Right kidney (tissue), 9 donors: ENCODE measurements at places on chromosomes 1 and 21.

- DNase-seq = no peak
Measured at GRCh38 chr1:37410815-37411214, 63.6 kb upstream of the ZC3H12A start.

DNA sequence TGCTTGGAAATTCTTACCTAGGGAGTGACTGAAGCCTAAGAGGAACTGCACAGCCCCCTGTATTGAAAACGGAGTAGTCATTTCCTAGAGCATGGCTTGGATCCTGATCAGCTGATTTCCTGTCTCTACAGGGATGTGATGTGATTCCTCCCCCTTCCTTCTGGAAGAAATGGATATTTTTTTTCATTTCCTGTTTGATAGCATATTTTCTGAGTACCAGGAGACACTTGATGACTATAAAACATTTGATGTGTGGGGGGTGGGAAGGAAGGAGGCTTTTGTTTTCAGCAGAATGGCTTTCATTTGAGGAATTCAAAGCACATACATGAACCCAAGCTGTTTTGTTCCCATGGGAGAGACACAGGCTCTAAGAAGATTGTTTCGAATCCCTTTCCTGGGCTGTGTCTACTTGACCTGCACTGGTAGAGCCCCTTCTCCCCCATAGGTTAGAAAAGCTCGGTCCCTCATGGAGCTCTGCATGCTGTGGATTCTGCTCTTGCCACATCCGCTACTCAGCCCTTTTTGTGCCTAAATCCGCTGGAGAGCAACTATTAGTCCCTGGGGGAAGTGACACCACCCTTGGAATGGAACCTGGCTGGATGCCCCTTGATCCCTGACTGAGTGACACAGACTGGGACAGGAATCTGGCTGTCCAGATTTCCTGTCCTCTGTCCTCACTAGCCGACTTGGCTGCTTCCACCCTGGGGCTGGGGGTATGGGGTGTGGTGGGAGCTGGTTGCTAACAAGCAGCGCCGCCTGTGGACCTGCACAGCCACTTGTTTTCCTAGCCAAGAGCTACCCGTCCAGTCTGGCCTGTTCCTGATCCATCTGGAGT is 71.8 kb upstream of the MACF1 start:
- DNase-seq = peak; percentile 41

DNA sequence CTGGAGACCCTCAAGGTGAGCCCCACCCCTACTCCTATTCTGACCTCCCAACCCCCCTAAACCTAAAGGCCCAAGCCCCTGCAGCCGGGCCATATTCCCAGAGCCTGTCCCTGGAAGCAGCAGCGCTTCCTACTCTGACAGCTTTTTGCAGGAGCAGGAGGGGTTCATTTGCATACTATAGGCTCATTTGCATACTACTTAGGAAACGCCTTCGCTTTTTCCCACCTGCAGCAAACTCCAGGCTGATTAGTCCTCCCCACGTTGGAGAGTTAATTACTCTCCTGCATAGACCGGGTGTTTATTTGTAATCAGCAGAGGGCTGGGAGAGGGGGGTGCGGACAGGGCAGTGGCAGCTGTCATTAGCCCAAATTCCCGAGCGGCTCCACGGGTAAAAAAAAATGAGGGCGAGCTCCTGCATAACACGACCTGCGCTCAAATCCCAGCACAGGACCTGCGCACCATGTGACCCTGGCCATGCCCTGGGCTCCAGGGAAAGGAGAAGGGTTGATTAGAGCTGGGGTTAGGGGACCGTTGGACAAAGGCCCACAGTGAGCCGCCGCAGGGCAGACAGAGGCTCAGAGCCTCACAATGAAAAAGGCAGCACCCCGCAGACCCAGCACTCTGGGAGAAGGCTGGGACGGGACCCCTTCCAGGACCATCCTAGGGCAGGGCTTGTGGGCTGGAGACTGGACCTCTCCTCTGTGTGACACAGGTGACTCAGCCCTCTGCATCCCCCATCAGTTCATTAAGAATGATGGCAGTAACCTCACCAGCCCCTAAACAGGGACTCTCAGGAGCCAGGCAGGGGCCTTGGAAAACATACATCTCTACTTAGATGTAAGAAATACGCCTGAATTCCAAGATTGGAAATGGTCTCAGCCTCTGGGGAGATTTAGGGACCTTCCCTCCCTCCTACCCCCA is 9.9 kb upstream of the C1QA start:
- no peak for DNase-seq

DNA sequence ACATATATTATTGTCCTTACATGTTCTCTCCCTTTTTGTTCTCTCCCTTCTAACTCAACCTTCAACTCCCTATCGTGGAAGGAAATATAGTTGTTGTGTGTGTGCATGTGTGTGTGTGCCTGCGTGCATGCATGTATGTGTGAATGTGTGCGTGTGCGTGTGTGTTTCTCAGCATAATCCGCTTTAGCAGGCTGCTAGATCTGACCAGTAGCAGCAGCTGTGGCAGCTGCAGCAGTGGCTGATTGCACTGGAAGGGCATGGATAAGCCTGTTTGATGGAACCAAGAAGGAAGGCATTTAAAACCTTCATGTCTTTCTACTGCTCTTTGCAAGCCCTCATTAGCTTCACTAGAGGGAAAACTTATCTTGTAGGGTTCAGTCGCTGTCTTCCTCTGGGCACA is 65.6 kb upstream of the IRF2BP2 start:
- DNase-seq = no peak

DNA sequence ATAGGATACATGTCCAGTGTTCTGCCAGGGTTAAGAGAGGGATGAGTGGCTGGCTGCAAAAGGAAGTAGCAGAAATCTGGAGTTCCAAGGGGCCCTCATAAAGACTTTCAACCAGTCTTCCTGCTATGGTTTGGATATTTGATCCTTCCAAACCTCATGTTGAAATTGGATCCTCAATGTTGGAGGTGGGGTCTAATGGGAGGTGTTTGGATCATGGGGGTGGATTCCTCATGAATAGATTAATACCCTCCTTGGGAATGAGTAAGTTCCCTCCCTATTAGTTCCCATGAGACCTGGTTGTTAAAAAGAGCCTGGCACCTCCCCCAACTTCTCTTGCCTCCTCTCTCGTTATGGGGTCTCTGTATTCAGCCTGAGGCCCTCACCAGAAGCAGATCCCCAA is 10.1 kb upstream of the GNG12 start:
- no peak for DNase-seq

- no peak for DNase-seq
Measured at GRCh38 chr1:2098839-2099785, 48.9 kb downstream of the PRKCZ start.

DNA sequence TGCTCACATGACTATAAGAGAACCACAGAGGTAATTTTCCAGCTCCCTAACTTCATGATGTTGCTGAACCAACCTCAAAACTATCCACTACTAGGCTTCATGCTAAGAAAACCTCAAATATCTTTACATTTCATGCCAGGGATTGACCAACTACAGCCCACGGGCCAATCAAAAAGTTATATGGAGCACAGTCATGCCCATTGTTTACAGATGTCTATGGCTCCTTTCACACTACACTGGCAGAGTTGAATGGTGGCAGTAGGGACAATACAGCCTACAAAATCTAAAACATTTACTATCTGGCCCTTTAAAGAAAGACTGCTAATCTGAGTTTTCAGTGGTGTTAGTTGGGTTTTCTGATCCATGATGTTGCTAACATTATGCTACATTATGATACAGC is 154.8 kb downstream of the TM2D1 start:
- no peak for DNase-seq

GRCh38 chr1:40371707-40372258 is 1.7 kb upstream of the SMAP2 start:
- no peak for DNase-seq

DNA sequence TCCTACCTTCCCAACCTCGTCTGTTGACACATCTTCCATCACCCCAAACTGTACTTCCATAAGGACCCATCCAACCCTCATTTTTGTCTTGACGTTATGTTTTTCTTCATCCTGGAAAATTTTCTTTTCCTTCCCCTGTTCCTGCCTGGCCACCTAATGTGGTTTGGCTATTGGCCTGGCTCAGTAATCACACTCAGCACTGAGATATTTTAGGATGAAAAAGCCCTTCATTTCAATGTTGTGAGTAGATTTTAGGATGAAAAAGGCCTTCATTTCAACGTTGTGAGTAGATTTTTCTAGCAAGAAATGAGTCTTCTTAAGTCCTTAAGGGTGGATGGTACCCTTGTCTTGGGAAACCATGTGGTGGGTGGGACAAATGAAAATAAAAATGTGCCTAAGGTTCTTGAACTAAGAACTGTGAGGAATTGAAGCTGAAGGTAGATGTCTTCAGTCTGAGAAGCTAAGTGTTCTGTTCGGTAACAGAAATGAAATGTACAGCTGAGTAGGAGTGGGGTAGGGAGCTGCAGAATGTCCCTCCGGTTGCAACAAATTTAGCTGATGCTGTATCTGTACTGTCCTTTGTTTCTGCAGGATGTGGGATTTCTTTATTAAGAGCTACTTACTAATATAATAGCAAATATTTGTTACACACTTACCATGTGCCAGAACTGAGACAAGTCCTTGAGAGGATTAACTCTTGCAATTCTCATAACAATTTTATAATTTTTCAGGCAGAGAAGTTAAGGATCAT is 36.1 kb downstream of the DNTTIP2 start:
- DNase-seq = no peak

GRCh38 chr1:213163278-213163711 is 112.3 kb downstream of the RPS6KC1 start:
- no peak for DNase-seq

- no peak for DNase-seq
Measured at GRCh38 chr1:183069562-183070216, 46.5 kb downstream of the LAMC1 start.

- no peak for DNase-seq
Measured at GRCh38 chr1:234208791-234209190, 164.5 kb upstream of the COA6 start.

DNA sequence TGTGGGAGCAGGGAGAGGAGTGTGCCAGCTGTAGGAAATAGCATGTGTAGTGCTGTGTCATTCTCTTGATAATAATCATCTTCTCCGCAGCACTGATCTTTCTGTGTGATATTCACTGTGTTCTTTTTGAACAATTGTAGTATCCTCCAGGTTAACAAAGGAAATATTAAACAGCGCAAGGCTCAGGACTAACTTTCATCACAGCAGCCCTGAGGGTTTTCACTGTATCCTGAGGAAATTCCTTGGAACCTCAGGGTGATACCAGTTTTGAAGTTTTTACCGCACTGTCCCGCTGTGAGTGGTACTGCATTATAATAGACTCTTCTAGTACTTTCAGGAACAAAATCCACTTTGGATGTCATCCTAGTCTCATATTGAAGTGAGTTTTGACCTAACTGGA is 228.4 kb upstream of the COA6 start:
- no peak for DNase-seq

- DNase-seq = no peak
Measured at GRCh38 chr1:234246638-234247116, 126.6 kb upstream of the COA6 start.

DNA sequence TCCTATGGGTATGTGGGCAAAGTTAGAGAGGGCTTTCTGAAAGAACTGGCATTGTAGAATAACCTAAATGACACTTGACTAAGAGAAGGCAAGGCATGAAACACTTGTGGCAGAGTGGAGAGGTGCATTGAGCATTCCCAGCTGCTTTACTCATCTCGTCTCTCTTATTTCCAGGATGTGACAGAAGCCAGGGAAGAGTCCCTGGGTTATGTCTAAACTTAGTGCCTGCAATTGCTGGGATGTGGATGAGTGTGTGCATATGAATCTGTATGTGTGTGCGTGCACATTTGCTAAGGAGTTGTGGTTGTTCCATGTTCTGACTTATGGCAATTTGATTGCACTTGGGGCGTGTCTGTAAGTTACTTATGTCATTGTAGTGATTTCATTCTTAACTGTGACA is 1326.5 kb upstream of the B3GALT2 start:
- DNase-seq = no peak

GRCh38 chr1:95384567-95384966 is 150.6 kb downstream of the RWDD3 start:
- DNase-seq = no peak

GRCh38 chr1:180586671-180587155 is 27.9 kb downstream of the OVAAL start:
- peak; percentile 26 for DNase-seq

- DNase-seq = no peak
Measured at GRCh38 chr1:247013391-247013790, 5.5 kb upstream of the ZNF695 start.

GRCh38 chr1:100506217-100506616 is 31.7 kb upstream of the GPR88 start:
- DNase-seq = no peak

- no peak for DNase-seq
Measured at GRCh38 chr1:53089478-53090226, 27.6 kb downstream of the PODN start.

DNA sequence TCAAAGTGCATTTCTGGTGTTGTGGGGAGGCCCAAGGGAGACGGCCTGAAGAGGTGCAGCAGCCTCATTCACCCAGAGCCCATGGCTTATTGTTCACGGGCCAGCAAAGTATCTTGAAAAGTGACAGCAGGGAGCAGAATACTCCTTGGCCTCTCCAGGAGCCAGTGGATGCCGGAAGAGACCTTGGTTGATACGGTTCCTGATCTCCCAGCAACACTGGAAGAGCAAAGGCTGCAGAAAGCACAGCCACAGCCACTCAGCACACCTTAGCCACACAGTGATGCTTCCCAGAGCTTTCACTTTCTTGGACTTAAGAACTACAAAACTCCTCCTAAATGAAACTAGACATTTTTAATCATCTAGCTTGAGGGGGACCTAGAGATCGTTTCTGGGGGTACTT is 64.3 kb upstream of the TENT5C start:
- DNase-seq = no peak

GRCh38 chr1:9340172-9340854 is 47.6 kb downstream of the SPSB1 start:
- peak; percentile 41 for DNase-seq

DNA sequence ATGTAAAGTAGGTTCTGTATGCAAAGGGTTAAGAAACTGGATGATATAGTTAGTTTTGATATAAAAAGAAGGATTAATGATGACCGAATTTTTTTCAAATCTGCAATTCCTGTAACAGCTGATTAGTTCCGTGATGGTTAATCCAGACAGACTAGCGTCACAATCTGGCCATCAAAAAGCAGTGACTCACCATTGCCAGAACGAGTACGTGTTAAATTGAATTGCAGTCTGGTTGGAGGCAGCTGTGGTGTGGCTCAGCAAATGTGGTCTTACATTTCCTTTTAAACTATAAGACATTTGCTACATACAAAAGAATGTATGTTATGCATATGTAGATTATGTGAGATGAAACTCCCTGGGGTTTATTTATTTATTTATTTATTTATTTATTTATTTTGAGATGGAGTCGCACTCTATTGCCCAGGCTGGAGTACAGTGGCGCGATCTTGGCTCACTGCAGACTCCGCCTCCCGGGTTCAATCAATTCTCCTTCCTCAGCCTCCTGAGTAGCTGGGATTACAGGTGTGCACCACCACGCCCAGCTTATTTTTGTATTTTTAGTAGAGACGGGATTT is 139.8 kb downstream of the RYR2 start:
- no peak for DNase-seq

- DNase-seq = no peak
Measured at GRCh38 chr21:40923407-40923806, 76.4 kb upstream of the DSCAM start.

DNA sequence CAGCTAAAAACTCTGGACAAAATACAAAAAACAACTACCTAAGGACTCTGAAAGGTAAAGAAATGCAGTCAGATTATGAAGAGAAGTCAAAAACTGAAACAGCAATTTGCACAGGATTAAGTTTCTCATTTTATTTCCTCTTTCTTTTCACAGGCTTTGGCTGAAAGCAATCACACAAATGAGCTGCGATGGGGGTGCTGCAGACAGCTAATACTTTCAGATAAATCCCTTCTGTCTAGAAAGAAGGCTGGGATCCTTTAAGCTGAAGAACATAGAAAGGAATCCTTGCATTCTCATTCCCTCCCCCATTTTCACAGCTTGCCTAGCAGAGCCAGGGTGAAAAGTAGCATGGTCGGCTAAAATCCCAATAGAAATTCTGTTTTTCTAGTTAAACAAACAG is 32.0 kb upstream of the PRDX6 start:
- no peak for DNase-seq
